ENCODE measurements at places on chromosomes 7 and 10. TPM values are rescaled to one million over a fixed set of nuclear protein-coding genes. Genes with fewer than 3 reads are reported as not detected.

DNA sequence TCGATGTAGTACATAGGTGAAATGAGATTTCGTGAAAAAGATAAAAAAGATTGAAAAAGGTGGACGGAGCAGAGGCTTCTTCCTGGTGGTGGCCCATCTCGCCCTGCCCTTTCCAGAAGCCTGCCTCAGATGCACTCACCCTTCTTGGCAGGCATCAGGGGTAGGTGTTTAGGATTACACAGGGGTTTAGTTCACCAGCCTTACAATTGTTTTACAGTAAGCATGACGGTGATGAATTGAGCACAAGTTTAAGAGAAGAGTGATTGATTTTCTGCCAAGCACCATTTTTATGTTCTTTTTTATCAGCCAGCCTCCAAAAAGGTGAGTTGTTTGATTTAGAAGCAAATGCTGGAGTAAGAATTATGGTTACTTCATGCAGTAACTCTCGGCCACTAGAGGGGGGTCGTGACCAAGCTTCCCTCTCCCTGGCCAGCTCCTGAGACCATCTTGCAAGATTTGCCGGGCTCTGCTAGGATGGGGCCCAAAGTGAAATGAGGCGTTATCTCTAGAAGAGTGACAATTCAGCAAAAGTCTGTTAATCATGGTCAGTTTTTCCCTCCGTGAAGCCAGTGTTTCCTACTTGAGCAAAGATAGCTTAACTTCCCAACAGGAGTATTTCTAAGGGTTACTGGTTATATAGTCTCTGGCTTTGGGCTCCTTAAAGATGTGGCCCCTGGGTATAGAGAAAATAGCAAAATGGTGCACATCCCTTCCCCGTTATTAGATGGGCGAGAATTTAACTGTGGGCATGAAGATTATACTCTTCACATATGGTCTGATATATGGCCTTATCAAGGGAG lies 228.8 kb downstream of the BMPER start:
- no peak for DNase-seq

DNA sequence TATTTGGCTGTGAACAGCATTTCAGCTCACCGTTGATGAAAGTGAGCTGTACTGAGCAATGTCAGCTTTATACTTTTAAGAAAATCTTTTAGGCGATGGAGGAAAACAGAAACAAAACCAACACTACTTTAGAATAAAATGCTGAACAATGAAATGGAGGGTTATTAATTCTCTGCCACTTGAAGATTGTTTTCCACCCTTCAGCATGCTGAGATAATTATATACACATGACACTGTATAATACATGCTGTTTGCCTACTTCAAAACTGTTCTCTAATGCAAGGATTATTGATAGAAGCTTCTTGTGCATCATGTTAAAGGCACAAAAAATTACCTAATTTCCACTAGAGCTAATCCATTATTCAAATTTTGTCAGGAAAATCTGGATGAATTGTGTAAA lies 66.8 kb downstream of the CACNA2D1 start:
- DNase-seq: no peak

Gene GPR15LG
- total RNA-seq: not detected

Gene SPDYE1
- total RNA-seq: not detected

DNA sequence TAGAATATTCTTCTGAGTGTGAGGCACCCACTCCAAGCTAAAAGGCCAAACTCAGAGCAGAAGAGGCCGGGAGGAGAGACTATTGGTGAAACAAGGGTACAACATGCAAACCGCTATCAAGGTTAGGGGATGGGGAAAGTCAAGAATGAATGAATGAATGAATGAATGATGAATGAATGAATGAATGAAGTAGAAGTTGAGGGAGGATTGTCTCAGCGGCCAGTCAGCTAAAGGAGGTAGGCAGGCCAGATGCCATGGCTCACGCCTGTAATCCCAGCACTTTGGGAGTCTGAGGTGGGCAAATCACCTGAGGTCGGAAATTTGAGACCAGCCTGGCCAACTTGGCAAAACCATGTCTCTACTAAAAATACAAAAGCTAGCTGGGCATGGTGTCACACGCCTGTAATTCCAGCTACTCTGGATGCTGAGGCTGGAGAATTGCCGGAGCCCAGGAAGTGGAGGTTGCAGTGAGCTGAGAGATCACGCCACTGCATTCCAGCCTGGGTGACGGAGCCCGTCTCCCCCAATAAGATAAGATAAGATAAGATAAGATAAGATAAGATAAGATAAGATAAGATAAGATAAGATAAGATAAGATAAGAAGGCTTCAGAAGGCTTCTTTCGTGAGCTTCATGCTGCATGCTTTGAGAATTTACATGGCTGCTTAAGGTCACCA lies 250.8 kb downstream of the CCDC3 start:
- DNase-seq: no peak

Gene METTL27
- 5.8 TPM for total RNA-seq

DNA sequence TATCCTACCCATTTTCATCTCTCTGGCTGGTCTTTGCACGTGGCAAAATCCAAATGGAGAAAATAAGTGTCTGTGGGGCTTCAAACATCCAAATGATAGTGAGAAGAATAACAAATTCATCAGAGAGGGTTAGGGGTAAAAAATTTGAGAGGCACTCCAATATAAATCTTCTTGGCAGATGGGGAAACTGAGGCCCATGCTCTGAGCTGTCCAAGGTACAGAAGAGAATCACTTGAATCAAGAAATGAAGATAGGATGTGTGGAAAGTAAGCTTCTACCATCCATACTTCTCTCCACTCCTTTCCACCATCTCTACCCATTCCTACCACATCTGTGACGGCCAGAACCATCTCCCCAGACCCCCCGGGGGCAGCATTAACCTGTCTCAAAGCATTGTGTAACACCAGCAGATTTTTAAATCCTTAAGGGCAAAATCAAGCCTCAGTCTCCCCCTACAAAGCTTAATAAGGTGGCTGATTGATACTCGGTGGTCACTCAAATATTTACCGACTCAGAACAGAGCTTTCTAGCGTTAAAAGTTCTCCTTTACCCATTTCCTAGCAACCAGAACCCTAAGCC lies 818 bp downstream of the GOT1 start:
- no peak for DNase-seq

Gene SMKR1
- not detected for total RNA-seq

Gene ASIC3
- 1.5 TPM for total RNA-seq

DNA sequence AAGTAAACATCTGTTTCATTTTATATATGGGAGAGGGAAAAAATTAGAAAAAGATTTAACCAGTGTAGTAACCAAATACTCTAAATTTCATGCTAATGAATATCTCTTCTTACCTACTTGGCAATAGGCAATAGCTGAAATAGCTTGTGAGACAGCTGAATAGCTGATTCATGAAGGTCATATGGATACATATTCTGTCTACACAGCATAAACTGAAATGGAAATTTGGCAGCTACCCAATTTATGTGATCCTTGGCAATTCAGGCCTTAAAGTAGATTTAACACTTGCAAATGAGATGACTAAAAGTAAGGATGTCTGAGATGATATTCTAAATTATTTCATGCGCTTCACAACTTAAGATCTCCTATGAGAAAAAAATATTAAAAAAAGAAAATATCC lies 261.2 kb upstream of the SEMA3A start:
- no peak for DNase-seq

- DNase-seq: no peak
Observed at GRCh38 chr10:130171196-130171595, 35.0 kb downstream of the GLRX3 start.

DNA sequence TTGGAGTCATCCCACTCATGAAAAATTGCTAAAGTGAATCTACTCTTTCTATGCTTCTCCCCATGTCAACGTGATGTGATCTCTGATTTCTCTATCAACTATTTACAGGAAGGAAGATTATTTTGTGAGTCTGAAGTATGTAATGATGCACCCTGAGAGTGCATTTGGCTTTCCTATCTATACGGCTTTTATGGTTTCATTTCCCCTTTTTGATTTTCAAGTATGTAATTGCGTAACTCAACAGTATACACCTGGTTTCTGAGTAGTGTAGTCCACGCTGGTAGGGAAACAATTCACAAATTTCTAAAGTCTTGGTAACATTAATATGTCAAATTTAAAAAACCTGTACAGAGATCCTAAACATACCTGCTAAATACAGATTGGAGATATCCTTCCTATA lies 194.7 kb upstream of the SEMA3A start:
- no peak for DNase-seq

DNA sequence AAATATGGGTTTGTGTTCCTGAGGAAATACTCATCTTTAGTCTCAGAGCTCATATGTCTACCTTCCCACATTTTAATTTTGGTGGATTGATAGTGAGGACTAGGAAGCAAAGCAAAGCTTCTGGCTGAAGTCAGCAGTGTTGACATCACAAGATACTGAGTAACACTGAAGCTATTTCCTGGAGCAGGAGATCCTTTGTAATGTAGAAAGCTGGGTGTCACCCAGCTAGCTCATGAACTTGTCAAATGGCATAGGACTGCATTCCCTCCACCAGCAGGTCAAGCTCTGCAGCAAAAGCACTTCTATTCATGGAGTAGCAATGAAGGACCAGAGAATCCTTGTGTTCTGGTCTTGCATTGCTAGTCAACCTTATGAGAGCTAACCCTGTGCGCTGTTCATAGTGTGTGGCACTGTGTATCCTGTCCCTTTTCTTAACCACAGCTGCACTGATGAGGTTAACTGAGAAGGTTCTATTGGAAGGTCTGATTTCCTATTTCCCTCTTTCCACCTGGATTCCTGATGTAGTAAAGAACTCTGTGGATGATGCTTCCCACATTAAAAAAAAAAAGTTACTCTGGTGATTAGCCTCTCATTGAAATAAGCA lies 94.8 kb upstream of the ZNF804B start:
- DNase-seq: no peak

GRCh38 chr7:69645683-69646082 lies 47.4 kb downstream of the AUTS2 start:
- DNase-seq: no peak

Gene OR13A1
- total RNA-seq: 1.2 TPM

DNA sequence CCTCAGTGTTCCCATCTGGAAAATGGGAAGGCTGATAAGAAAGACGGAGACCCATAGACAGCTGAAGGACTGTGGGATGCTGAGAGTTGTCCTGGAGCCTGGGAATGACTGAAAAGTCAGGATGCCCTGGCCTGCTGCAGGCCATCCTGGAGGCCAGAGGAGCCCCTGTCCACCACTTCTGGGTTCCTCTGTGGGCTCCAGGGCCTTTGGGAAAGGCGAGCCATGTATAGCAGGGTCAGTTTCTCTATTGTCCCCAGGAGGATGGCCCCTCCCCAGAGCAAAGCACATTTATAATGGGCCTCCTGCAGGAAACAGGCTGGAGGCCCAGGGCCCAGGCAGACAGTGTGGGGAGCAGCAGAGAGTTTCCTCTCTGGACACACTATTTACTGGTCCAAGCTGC lies 471.4 kb upstream of the MGMT start:
- no peak for DNase-seq

- DNase-seq: no peak
Observed at GRCh38 chr10:14389981-14390590, 59.4 kb upstream of the FRMD4A start.

- no peak for DNase-seq
Observed at GRCh38 chr7:50704844-50705243, 77.9 kb downstream of the GRB10 start.

DNA sequence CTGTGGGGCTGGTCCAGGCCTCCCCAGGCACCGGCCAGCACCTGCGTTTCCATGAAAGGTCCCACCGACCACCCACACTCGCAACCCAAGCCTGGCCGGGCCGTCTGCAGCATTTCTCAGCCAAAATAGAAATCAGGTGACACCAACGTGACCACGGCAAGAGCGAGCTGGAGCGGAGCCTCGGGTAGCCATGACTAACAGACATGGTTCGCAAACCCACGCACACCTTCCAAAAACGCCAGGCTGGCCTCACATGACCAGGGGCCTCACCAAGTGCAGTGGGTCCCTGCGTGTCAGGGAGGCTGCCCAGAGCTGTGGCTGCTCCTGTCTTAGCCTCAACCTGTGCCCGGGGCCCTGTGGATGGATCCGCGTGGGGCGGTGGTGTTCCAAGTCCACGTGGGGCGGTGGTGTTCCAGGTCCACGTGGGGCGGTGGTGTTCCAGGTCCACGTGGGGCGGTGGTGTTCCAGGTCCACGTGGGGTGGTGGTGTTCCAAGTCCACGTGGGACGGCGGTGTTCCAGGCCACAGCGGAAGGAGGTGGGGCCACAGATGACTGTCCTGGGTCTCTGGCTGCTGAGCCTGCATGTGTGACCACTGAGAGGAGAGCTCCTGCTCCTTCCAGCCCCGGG lies 64.4 kb upstream of the ADGRA1 start:
- no peak for DNase-seq

Gene TRPV6
- not detected for total RNA-seq

DNA sequence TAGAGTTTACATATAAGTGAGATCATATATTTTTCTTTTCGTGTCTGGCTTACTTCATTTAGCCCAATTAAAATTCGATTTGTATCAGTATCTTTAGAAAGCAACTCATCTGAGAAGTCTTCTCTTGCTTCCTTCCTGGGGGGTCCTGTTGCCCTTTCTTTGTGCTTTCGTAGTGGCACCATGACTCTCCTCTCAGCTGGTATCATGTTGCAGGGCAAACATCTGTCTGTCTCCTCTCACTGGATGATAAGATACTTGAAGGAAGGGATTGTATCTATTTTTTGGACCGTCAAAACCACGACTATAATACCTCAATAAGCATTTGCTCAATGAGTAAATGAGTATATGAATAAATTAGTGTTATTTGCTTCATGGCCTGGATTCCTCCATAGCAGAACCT lies 382.5 kb upstream of the SORCS1 start:
- DNase-seq: no peak

Gene LIPJ
- 0.21 TPM for total RNA-seq

Gene TEX47
- total RNA-seq: not detected

Gene MYL7
- not detected for total RNA-seq

GRCh38 chr7:5681979-5682546 lies 99.4 kb downstream of the RNF216 start:
- DNase-seq: no peak

DNA sequence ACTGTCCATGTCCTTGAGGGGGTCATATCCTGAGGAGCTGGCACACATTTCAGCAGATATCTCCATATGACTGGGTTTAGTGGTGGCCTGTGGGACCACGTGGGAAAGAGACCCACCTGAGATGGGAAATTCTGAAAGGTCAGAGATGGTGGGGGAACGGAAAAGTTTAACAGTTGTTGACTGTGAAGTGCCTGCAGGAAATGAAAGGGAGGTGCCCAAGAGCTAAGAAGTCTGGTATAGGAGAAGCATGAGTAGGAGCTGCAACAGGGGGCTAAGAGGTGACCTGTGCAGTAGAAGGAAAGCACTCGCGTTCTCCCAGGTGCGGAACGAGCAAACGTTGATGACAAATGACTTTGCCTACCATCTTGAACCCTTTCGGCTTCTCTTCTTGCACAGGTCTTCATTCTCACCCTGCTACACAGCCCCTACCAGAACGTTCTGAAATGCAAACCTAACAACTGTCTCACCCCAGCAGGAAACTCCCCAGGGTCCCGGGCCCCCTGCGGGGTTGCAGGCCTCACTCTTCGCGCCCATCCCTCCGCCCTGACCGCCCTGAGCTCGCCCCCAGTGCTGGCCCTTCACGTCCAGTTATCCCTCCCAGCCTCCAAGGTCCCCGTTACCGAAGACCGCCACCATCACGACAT lies 9.8 kb upstream of the FXYD4 start:
- no peak for DNase-seq
